ENCODE measurements at places on chromosomes 5 and 9.

DNA sequence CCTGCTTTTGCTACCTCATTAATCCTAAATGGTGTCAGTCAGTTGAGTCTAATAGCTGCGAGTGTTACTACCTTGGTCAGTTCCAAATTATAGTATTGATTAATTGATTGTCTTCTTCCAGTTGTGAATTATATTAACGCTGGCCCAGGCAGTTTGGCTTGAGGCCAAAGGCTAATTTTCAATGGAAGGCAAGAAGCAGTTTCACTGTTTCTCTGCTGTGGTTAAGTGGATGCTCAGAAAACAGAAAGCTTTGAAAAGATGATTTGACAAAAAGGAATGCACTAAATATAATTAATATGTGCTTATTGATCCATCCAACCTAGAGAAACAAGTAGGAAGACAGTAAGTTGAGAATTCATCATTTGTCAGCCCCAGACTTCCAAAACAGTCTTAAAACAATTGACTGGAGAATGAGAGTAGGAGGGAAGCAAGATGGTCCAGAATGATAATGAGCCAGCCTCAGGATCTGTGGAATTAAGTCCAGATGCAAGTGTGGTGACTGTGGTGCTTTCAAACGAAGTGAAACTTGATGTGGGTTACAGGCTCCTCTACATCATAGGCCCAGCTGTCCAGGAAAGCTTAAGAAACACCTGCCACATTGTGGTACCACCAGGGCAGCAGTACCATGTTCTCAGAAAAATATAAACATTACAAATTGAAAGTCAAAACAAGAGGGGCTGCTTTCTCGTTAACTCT is 1371.0 kb upstream of the DMAC1 start:
- no peak for DNase-seq

DNA sequence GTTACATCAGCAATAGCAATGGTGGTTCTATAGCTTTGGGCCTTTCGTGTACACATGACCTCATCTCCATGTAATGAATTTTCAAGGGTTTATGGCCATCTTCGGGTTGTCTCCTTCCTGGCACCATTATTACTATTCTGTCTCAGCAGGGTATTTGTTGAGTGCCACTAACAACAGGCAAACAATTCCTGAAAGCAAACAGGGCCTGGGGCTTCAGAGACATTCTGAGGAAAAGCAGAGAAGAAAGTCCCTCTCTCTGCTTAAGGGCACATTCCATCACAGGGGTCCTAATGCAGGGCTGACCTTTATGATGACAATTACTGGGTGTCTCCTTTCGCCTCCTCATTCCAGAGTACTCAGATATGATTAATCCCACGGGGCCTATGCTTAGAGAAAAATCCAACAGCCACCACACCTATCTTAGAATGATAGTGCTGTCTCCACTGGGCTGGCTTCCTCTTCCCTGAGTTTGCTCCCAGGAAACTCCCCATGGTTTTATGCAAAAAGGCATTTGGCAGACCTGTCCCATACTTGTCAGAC is 540.2 kb upstream of the ZNF462 start:
- DNase-seq: no peak

DNA sequence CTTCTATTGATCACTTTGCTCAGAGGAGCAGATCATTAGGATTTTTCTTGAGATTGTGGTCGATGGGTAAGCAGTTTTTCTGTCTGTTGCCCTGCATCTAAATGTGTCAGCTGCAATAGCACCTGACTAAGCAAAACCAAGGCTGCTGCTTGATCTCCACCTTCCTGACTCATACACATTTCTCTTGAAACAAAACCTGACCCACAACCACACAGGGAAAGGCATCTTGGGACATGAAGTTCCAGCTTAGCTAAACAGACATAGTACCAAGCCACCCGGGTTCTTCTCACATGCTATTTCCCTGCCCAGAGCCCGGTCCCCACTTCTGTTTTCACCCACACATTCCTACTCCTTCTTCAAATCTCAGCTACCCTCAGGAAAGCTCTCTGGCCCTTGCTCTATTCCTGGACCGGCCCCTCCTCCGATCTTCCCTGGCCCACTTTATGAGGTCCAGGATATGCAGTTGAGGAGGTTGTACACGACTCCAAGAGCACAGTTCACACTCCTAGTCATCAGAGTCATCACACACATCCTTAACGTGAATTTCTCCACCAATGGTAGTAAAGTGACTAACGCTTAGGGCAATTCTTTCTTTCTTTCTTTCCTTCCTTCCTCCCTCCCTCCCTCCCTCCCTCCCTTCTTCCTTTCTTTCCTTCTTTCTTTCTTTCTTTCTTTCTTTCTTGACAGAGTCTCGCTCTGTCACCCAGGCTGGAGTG is 16.0 kb upstream of the ZBTB43 start:
- DNase-seq: no peak

DNA sequence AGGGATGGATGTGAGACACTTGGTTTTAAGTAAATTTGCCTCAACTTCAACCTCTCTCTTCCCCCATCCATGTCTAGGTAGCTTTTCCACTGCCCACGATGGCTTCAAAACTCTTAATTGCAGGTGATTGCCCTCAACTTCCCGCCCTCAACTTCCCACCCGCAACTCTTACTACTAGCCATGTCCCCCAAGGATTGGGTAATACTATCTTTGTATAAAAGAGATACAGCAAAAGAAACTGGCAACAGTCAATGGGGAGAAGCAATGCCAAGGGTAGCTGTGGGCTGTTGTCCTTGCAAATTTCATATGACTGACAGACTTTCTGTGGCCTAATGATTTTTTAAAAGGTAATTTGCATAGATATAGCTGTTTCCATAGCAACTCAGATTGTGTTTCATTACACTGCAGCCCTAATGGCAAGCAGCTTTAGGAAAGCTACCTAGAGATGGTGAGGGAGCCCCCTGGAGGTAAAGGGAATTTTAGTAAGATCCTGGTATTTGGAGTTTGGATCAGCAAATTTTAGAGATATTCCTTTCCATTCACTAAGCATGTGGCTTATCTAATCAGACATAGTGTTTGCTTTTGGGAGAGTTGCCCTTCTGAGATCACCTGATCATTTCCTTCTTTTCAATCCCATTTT is 421.5 kb upstream of the DAP start:
- no peak for DNase-seq

- no peak for DNase-seq
These were observed 30.0 kb downstream of the INSYN2B start for GRCh38 chr5:169950333-169950732.

GRCh38 chr5:119037496-119038215 is 33.2 kb upstream of the DMXL1 start:
- DNase-seq: no peak

DNA sequence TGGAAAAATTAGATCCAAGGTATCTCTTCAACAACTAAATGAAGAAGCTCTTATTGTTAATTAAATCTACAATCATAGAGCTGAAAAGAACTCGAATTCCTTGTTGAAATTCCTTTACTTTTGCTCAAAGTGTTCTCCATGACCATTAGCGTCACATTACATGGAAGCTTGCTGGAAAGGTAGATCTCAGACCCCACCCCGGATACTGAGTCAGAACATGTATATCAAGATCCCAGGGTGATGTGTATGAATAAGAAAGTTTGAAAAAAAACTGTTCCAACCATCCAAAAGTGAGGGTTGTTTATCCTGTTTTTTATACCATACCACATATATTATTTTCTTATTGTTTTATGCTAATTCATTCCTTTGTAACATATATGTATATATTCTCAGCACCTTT is 237.1 kb upstream of the PUM3 start:
- DNase-seq: no peak

DNA sequence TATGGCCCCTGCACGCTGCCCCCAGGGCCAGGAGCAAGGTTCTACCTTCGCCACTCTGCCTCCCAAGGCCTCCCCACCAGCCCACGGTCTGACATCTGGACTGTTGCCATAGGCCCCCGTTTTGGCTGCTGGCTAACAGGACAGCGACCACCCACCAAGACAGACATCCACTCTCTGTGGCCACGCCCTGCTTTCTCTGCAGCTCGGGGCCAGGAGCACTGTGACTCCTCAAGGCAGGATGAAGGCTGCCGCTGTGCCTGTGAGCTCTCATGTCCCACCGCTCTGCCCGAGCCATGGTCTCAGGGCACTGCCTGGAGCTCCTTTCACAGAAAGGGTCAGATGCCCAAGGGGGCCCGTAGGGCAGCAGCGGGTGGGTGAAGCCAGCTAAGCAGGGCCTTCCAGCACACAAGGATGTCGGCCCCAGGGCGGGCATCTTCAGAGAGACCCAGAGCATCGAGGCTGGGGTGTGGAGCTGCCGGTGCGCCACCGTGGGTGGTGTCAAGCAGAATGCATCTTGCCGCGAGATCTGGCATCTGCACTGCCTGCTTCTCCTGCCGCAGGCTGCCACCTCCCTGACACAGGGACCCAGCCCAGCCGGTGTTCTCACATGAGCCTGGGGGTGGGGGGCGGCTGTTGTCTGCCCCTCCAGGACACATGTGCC is 92.2 kb upstream of the ADAMTS2 start:
- no peak for DNase-seq

DNA sequence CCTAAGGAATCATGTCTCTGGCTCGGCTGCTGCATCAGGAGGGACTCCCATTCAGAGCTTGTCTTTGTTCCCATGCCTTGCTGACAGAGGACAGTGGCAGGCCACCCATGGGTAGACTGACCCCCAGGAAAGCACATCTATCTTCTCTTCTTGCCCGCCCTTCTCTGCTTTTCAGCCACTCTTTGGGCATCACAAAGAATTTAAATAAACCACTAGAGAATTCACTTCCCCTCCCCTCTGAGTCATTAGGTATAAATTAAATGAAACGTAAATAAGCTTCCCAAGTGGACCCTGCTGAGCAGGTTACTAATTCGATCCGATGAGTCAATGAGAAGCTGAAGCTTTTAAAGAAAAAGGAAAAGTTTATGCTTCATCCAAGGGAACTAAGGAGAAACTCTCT is 97.0 kb downstream of the DRD1 start:
- no peak for DNase-seq

- DNase-seq: no peak
These were observed 56.4 kb downstream of the BARX1 start for GRCh38 chr9:93898502-93899426.

GRCh38 chr5:39022151-39022550 is 52.0 kb downstream of the RICTOR start:
- no peak for DNase-seq

GRCh38 chr5:81420039-81420667 is 26.2 kb upstream of the ACOT12 start:
- DNase-seq: no peak

DNA sequence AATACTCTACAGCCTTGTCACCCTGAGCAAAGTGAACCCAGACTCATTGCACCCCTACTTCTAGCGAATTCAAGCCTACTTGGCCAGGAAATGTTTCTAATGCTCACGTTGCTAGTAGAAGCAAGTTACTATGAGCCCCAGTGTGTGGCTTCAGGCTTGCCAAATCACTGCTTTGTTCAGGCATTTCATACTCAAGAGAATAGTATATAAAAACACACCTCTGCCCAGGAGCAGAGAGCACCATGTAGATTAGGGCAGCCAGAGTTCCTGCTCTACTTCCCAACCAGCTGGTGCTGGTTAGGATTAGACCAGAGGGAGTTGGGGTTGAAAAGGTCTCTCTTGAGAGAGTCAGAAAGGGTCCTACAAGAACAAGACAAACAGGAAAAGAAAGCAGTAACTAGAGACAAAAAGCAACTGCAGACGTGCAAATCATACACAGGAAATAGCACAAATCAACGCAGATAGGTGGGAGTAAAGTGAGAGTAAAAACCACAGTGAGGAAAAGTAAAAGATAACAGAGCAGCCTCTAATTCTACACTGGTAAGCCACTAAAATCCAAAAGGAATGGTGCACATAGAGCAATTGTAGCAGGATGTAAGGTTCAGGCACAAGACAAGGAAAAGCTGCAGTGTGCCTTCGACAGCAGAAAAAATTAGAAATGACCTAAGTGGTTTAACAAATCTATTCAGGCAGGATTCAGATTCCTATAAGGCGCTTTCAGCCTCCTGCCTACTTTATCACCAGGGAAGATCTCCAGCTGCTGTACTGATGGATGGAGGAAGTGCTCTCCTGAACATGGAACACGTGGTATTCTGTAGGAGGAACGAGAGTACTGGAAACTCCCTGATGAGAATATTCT is 49.6 kb upstream of the KIF2A start:
- DNase-seq: no peak

GRCh38 chr5:134426361-134426760 is 14.7 kb upstream of the CDKN2AIPNL start:
- DNase-seq: no peak

GRCh38 chr5:142823126-142823525 is 52.9 kb downstream of the ARHGAP26 start:
- no peak for DNase-seq
